ENCODE measurements at places on chromosomes 5 and 9. TPM values are rescaled to one million over a fixed set of nuclear protein-coding genes. Genes with fewer than 3 reads are reported as not detected.

The PPP1R26 gene
- total RNA-seq = 5.7 TPM

The PRSS3 gene
- not detected for total RNA-seq

The REXO4 gene
- 28.8 TPM for total RNA-seq

The CTXN3 gene
- total RNA-seq = 0.61 TPM

The RABGAP1 gene
- total RNA-seq = 44.9 TPM

The AGXT2 gene
- total RNA-seq = not detected

The IRX1 gene
- total RNA-seq = not detected

The OR2S2 gene
- total RNA-seq = not detected

The FOXD4L4 gene
- total RNA-seq = not detected

The ENTPD8 gene
- not detected for total RNA-seq

The ARSB gene
- 3.6 TPM for total RNA-seq

The LIFR gene
- total RNA-seq = 28.9 TPM

All from psoas muscle (tissue), 8 donors.